ENCODE measurements at places on chromosomes 2 and 18.
A peak's percentile ranks its signal among the peaks of the same experiment; 100 is the strongest.

GRCh38 chr2:164009756-164010337 lies 274.0 kb upstream of the FIGN start:
- DNase-seq, result no peak

DNA sequence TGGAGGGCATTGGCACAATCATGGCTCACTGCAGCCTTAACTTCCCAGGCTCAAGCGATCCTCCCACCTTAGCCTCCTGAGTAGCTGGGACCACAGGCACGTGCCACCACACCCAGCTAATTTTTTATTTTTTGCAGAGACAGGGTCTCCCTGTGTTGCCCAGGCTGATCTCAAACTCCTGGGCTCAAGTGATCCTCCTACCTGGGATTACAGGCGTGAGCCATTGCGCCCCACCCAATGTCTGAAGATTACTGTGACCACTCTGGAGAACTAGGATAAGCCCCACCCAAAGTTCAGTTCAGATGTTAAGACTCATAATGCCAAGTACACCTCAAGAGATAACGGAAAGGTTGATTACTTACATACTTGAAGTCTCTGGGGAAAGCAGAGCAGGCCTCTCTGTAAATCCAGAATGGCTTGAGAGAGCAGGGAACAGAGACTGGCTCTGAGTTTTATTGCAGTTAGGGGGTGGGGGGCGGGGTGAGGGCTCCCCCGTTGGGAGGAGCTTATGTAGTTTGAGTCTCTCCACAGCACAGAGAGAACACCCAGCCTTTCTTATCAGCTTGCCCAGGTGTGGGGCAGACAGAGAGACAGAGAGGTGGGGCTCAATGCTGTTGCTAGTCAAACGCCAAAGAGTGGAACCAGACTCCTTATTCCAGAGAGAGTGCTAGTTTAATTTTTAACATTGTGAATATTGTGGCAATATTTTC lies 26.5 kb upstream of the ERICH2 start:
- DNase-seq, result no peak

DNA sequence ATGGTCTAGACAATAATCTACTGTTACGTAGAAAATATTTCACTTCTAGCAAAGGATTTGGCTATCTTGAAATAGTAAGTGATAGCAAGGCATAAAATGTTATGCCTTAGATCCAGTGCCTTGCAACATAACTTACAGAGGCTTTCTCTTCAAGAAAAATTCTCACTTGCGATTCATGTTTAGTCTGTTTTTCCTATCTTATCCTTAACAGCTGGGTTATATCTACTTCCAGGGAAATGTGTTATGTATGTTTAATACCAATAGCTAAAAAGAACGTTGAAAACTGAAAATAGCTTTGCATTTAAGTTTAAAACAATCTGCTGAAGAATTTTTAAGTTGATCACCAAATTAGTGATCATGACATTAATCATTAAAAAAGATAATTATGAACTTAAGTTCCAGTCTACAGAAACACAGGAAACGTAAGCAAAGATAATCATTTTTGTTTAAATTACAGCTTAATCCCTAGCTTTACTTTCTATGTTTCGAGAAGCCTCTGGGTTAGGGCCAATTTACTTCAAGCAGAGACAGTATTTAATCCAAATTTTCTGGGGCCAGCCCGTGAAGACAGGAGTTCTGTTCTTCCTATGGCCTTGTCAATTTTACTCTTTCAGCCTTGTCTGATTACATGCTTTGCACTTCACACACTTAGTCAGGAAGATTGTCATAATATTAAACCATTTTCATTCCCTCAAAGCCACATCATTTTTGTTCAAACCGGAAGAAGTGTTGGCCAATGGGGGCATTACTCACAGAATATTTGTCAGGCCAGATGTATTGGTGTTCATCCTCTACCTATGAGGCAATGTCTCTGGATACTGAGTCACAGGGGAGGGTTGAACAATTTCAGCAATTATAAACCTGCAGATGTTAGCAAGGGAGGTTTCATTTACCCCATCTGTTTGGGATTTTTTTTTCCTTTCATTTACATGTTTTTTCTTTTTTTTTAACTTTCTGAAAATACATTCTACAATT lies 1132.9 kb upstream of the ZEB2 start:
- DNase-seq, result peak; percentile 55

GRCh38 chr2:62112179-62112578 lies 83.7 kb upstream of the B3GNT2 start:
- DNase-seq, result no peak

DNA sequence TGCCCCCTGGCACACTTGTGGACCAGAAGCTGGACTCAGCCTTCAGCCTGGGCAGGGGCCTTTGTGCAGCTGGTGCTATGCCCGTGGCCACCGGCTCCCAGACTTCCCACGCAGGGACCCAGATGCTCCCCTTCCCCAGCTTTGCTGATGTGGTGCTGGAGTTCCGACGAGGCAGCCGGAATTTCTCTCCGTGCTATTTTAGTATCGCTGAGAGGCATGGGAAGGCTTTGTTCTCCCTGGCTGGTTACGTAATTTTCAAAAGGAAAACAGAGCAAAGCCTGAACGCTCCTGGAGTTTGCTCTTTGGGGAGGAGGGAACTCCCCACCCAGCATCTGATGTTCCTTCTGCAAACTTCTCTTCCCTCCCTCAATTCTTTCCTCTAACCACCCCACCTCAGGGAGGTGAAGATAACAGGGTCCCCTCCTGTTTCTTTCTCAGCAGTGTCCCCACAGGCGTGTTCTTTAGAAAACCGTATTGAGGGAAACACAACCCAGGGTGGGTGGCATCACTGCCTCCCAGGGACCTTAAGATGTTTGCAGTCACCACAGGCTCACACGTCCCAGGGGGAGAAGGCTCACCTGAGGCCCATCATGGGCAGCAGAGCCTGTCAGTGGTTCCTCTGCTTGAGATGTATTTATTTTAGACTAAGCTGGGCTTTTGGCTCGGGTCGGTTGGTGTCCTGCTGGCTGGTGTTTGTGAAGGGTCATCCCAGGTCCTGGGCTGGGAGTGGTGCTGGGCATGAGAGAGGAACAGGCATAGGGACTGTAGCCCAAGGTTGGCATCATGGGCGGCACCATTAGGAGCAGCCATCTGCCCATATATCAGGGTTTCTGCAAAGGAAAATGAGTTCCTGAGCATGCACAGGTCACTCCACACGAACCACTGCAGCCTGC lies 95.0 kb downstream of the MAPK4 start:
- DNase-seq, result no peak

DNA sequence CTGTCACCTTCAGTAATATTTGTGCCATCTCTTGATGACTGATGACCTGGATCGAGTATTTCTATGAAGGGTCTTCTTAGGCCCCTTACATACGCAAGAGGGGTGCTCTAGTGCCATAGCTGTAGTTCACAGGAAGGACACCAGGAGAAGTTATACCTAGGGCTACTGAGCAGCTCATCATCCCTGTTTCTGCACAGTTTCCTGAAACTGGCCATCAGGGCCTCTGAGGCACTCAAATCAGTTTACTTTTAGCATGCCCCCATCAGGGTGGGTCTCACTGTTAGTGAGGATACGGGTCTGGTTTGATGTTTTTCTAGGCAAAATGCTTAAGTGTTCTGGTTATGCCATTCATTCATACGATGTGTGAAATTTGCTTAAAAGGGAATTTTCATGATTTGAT lies 20.0 kb upstream of the FBLN7 start:
- peak; percentile 31 for DNase-seq

GRCh38 chr2:235492850-235493344 lies 946 bp upstream of the AGAP1 start:
- DNase-seq, result no peak

DNA sequence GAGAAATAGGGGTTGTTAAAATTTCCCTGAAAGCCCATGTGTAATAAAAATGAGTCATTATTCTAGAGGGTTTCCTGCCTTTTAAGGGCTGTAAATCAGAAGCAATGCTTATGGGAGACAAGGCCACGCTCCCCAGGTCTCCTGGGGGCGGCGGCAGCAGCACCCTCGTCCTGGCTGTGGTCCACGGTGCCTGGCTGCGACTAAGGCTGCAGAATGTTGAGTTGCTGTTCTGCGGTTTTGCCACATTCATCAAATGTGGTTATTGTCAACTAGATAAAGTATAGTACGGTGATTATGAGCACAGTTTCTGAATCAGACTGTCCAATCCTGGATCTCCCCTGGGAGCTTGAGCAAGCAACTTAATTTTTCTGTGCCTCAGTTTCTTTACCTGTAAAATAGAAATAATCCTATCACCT lies 11.9 kb upstream of the AGFG1 start:
- peak; percentile 44 for DNase-seq

DNA sequence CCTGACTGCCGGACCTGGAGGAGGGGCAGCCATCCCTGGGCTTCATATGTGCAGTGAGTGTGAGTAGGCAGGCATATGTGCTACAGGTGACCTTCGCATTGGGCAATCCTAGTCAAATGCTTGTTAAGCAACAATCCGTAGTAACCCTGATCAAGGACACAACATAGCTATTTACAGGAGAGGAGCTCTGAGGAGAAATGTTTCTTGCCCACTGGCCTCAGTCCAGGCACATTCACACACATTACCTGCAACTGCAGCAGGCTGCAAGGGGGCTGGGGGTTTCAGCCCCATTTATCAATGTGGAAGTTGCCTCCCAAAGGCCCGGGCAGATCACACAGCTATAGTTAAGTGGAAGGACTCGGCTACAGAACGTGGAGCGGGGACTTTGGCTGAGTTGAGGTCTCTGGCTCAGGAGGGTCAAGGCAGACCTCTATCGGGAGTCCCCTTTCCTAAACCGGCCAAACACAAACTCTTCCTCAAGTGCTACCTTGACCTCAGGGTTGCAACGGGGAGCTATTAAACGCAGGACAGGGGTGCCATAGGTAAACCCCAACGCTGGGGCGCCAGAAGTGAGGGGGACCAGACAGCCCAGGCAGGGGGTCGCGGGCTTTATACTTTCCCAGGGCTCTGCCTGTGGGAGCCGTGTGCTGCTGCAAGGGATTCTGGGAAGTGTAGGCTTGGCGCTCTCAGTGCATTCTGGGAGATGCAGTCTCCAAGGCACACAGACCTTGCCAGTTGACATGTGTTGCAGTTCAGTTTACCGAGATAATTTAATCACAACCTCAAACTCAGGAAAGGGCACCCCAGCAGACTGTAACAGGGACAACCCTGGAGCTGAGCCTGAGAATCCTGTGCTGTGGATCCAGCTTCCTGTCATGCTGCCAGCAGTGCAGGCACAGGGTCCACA lies 9.4 kb downstream of the KHK start:
- DNase-seq, result peak; percentile 36

DNA sequence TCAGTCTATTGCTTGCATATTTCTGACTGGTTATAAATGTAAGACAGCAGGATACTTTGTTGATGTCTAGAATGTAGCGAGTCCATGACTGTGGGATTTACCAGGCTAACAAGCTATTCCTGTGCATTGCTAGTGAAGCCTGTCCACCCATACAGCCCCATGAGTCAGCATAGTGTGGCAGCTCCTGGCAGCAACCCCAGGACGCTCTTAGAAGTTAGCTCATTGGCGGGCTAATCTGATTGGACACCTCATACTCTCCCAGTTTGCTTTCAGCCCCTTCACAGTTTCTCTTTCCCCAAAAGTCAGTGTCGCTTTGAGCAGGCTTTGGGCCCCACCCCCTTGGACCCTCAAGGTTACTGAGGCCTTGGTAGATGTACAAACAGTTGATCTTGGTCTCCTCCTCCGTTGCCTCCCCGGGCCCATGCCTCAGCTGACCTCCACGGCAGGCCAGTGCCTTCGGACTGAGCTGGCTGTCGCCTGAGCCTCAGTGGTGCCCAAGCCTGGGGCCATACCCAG lies 48.0 kb downstream of the COA5 start:
- DNase-seq, result peak; percentile 39

- DNase-seq, result peak; percentile 67
Measured at GRCh38 chr2:4047961-4048891, 344.9 kb downstream of the DCDC2C start.

- no peak for DNase-seq
Measured at GRCh38 chr2:178159966-178160365, 34.3 kb upstream of the OSBPL6 start.

- DNase-seq, result peak; percentile 77
Measured at GRCh38 chr2:102708847-102709559, 52.8 kb upstream of the TMEM182 start.

Data from RKO (cell line).